ENCODE measurements at places on chromosomes 5 and 9. TPM values are rescaled to one million over a fixed set of nuclear protein-coding genes. Genes with fewer than 3 reads are reported as not detected.
A peak's percentile ranks its signal among the peaks of the same experiment; 100 is the strongest.

- H3K4me1 ChIP-seq: no peaks in the 10 kb centered on the region
- no peak overlapping the region for H3K4me3 ChIP-seq
- no peak overlapping the region for H3K27ac ChIP-seq
- H3K36me3 ChIP-seq: no peaks in the 10 kb centered on the region
These were observed 46.5 kb downstream of the EPB41L4A start for GRCh38 chr5:112372543-112372942.

- DNase-seq: no peak
- no peaks in the 10 kb centered on the region for H3K27me3 ChIP-seq
- no peaks in the 10 kb centered on the region for H3K4me1 ChIP-seq
- no peak overlapping the region for H3K27ac ChIP-seq
- H3K36me3 ChIP-seq: no peaks in the 10 kb centered on the region
- H3K4me3 ChIP-seq: no peak overlapping the region
These were observed 131.5 kb downstream of the ZNF608 start for GRCh38 chr5:124614836-124615385.

GRCh38 chr9:88742483-88742882 is 207.5 kb downstream of the NXNL2 start:
- no peak overlapping the region for H3K4me3 ChIP-seq
- DNase-seq: peak; percentile 30
- no peaks in the 10 kb centered on the region for H3K36me3 ChIP-seq
- H3K27me3 ChIP-seq: no peaks in the 10 kb centered on the region

- no peak for DNase-seq
- H3K4me3 ChIP-seq: no peak overlapping the region
- H3K27ac ChIP-seq: no peak overlapping the region
- no peaks in the 10 kb centered on the region for H3K27me3 ChIP-seq
- H3K36me3 ChIP-seq: no peaks in the 10 kb centered on the region
These were observed 44.8 kb upstream of the ALDOB start for GRCh38 chr9:101480386-101480785.

- no peak overlapping the region for H3K27ac ChIP-seq
- no peaks in the 10 kb centered on the region for H3K36me3 ChIP-seq
- no peaks in the 10 kb centered on the region for H3K4me1 ChIP-seq
- H3K27me3 ChIP-seq: no peaks in the 10 kb centered on the region
- no peak overlapping the region for H3K4me3 ChIP-seq
- no peak for DNase-seq
These were observed 106.4 kb upstream of the COL5A1 start for GRCh38 chr9:134535171-134535570.

The RGS7BP gene
- 1.4 TPM for total RNA-seq

DNA sequence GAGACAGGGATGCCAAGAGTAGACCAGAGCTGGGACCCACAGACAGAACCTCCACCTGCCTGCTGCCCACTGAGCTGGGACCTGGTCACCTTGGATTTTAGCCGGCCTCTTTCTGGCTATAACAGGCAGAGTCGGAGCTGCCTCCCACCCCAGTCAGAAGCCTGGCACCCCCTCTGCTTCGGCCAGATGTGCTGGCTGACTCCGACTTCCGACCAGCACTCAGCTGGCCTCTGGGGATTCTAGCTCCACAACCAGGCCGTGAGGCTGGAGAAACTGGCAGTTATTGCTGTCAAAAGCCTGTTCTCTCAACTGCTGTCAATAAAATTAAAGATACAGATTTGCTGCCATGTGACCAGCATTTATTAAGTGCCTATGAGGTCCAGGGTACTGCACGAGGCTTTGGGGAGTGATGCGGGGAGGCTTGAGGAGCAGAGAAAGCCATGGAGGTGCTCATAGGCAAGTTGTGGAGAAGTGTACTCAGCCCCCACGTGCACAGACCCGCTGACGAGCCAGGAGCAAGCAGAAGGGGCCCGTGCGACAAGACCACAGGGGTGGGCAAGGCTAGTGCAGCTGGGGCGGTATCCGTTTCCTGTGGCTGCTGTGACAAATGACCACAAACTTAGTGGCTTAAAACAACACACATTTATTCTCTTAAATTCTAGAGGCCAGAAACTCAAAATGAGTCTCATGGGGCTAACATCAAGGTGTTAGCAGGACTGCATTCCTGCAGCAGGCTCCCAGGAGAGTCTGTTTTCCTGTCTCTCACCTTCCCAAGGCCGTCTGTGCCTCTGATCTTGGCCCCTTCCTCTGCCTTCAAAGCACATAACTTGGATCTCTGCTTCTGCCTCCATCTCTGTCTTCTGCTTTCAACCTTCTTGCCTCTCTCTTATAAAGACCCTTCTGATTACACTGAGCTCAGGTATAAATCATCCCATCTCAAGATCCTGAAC is 13.1 kb downstream of the GFI1B start:
- H3K4me3 ChIP-seq: no peak overlapping the region
- no peaks in the 10 kb centered on the region for H3K36me3 ChIP-seq
- H3K27ac ChIP-seq: no peak overlapping the region
- no peak for DNase-seq
- H3K4me1 ChIP-seq: no peaks in the 10 kb centered on the region

The FBP2 gene
- not detected for total RNA-seq

DNA sequence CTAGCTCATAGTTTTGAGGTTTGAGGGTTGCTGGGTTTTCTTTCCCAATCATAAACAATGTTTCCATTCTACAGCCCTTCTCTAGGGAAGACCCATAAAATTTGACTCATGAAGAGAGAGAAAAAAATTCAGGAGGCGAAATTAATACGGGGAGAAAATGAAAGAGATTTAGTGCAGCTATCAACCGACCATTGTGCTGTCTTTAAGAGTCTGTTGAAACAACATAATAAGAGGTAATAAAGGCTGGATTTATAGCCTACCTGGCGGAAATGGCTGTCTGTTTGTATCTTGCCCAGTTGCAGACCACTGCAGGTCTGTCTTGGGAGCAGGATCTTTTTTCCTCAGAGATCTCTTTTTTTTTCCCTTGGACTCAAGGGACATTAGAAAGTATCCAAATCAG is 66.9 kb downstream of the TLR4 start:
- no peaks in the 10 kb centered on the region for H3K27me3 ChIP-seq
- no peak overlapping the region for H3K4me3 ChIP-seq
- no peaks in the 10 kb centered on the region for H3K4me1 ChIP-seq
- no peak overlapping the region for H3K27ac ChIP-seq
- H3K36me3 ChIP-seq: no peaks in the 10 kb centered on the region
- DNase-seq: no peak

The SLC4A9 gene
- total RNA-seq: not detected

DNA sequence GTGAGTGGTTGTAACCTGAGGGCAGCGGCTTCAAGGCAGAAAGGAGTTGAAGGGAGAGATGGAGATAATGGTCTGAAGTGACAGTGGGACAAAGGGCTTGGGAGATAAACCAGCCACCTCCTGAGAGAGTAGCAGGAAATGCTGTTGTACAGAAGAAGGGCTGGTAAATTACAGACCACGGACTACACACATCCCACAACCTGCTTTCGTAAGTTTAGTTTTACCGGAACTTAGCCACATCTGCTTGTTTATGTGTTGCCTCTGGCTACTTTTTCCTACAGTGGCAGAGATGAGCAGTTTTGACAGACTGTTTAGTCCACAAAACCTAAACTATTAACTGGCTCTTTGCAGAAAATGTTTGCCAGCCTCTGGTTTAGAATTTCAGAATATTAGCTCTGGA is 269.5 kb downstream of the ARHGEF28 start:
- no peak for DNase-seq
- no peak overlapping the region for H3K27ac ChIP-seq
- H3K4me3 ChIP-seq: no peak overlapping the region

The JAKMIP2 gene
- 16.3 TPM for total RNA-seq

The SLC36A2 gene
- total RNA-seq: 7.5 TPM

The SPOCK1 gene
- 43.2 TPM for total RNA-seq

DNA sequence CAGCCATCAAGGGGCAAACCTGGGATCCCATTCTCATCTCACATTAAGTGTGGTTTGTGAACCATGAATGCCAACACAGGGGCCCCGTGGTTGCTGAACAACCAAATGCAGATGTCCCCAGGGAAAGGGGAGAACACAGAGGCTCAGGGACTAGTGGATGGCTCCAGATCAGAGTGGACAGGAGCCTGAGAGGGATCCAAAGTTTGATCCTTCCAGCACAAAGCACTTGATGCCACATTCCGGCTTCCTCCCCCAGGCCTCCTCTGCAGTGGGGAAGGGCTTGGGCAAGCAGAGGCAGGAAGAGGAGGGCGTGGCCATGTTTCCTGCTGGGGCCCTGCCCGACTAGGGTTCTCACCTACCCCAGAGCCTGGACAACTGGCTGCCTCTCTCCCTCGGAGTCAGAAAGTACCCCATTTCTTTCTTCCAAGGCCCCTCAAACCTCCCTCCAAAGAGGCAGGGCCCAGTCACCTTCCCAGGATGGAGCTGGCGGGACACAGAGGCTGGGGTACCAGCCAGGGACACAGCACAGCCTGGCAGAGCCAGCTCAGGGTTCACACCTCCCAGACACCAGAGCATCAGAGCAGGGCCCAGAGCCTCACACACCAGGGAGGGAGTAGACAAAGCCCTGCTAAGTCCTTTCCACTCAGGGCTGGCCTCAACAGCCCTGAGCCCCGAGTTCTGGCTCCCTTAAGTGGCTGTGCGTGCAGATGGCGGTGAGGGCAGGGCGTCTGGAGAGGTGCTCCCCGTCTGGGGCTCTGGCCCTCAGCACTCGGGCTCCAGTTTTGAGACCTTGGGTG is 4.3 kb upstream of the RNF44 start:
- H3K27ac ChIP-seq: peak overlapping the region; percentile 80
- no peaks in the 10 kb centered on the region for H3K4me1 ChIP-seq
- no peaks in the 10 kb centered on the region for H3K27me3 ChIP-seq
- no peaks in the 10 kb centered on the region for H3K36me3 ChIP-seq
- no peak overlapping the region for H3K4me3 ChIP-seq

The HNRNPK gene
- 354 TPM for total RNA-seq

DNA sequence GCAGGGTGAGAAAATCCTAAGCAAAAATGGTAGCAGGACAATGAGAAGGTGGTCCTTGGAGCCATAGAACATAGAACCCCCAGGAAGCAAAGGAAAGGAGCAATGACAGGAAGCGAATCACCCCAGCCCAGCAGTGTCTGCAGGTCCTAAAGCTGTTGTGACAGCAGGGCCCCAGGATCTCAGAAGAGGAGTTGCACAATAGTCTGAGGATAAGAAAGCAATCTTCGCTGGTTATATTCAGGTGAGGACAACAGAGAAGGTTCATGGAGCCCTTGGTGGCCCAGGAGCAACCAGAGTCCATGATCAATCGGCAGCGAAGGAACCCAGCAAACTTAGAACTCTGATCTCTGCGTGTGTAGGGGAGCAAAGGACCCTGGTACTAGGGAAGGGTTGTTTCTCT is 234.8 kb upstream of the IRX2 start:
- H3K36me3 ChIP-seq: no peaks in the 10 kb centered on the region
- H3K27me3 ChIP-seq: no peaks in the 10 kb centered on the region
- H3K4me1 ChIP-seq: no peaks in the 10 kb centered on the region
- no peak overlapping the region for H3K4me3 ChIP-seq
- H3K27ac ChIP-seq: no peak overlapping the region

The AJM1 gene
- total RNA-seq: 3.9 TPM

The NUP155 gene
- 25.5 TPM for total RNA-seq

All from tibial nerve (tissue), 4 donors.